ENCODE measurements at places on chromosomes 5 and 9.

DNA sequence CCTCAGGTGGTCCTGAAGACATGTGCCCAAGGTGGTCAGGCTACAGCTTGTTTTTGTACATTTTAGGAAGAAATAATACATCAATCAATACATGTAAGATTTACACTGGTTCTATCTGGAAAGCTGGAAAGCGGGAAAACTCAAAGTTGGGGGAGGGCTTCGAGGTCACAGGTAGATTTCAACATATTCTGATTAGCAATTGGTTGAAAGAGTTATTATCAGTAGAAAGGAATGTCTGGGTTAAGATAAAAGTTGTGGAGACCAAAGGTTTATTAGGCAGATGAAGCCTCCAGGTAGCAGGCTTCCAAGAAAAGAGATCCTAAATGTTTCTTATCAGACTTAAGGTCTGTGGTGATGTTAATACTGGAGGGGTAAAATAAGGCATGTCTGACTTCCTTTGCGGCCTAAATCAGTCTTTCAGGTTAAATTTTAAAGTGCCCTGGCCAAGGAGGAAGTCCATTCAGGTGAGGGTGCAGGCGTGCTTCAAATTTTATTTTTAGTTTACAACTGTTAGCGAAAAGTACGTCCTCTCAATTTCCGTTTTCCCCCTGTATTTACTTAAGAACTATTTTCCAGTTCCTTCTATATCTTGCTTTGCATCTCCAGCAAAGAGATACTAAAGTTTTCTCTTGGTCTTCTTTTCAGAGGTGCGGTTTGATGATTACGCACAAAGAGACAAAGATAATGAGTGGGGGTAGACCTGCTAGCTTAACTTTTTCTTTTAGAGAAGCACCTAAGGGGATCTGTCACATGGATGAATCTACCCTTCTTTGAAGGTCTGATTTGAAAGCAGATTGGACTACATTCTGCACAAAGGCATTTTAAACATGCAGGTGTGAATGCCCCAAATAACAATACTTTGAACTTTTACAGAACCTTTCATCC lies 578.6 kb downstream of the RAB3C start:
- no peak for DNase-seq

DNA sequence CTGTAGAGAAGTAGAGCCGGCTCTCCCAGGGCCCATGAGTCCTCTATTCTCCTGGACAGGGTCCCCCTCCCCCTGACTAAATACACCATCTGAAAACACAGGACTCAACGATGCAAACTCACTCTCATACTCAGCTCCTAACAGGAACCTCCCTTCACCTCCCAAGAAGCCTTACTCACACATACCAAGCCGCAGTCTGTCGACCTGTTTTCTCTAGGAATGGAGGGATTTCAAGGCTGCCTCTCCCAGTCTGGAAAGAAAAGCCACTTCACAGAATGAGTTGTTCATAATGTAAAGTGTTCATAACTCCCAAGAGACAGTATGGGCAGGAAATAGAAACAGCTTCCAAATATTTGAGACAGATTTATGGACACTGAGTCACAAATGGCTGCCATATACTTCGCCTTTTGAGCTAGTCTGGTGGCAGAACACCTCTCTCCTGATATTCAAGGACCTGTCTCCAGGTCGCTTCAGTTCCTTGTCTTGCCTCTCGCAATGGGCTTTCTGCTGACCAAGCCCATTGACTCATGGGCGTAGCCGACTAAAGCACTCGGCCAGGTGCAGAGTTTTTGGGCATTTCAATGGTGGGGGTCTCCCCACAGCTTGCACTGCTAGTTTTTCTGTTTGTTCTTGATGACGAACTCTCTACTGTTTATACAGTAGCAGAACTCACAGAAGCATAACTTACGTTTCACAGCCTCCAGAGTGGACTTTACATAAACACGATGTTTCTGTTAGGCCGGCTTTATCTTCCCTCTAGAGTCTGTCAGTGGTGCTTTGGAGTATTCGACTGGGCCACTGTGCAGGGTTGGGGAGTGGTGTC lies 25.0 kb upstream of the IL17B start:
- no peak for DNase-seq

GRCh38 chr9:5714501-5715401 lies 85.8 kb downstream of the RIC1 start:
- DNase-seq: no peak

DNA sequence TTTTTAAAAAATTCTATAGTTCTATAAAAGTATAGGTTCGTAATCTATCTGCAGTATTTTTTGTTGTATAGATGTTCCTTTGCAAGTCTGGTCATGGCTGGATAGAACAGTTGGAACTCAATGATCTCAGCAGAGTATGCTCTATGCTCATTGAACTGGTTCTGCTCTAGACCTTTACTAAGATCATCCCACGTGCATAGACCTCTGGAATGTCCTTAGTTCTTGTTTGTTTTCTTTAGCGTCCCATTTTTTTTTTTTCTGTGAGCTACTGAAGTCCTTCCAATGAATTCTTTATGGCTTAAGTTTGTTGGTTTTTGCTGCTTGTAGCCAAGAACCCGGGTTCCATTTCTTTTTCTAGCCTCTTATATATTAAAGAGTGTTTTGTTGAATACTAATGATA lies 3.5 kb downstream of the TMEM38B start:
- no peak for DNase-seq

GRCh38 chr5:200985-201384 lies 9.7 kb downstream of the LRRC14B start:
- no peak for DNase-seq

GRCh38 chr5:150082889-150083288 lies 3.5 kb downstream of the CSF1R start:
- no peak for DNase-seq

GRCh38 chr9:2545881-2546490 lies 75.6 kb upstream of the VLDLR start:
- DNase-seq: no peak

DNA sequence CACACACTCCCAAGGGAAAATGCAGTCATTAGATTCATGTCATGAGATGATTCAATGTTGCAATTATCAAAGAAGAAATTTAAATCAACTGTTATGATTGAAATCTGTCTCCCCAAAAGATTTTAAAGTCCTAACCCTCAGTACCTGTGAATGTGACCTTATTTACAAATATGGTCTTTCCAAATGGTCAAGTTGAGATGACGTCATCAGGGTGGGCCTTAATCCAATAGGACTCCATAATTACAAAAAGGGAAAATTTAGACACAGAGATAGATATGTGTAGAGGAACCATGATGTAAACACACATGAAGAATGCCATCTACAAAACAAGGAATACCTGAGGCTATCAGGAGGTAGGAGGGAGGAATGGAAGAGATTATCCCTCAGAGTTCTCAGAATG lies 221.1 kb downstream of the ISL1 start:
- no peak for DNase-seq
